ENCODE measurements at places on chromosomes 6 and 20.

- no peak for DNase-seq
Measured at GRCh38 chr6:167442796-167443680, 118.2 kb downstream of the TTLL2 start.

- no peak for DNase-seq
Measured at GRCh38 chr6:21278375-21278745, 315.2 kb upstream of the SOX4 start.

DNA sequence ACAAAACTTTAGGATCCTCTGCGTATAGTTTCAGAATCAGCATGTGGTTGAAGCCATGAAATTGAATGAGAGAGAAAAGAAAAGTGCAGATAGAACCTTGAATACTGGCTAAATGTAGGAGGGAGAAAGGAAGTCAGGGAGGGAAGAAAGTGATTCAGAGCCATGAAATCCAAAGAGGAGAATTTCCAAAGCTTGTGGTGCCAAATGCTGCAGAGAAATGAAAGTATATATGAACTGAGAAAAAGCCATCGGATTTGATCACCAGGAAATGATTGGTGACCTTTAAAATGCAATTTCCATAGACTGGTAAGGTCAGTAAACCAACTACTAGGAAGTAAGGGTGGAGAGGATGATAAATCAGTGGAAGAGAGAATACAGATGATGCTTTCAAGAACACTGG is 142.3 kb downstream of the TFAP2A start:
- no peak for DNase-seq

DNA sequence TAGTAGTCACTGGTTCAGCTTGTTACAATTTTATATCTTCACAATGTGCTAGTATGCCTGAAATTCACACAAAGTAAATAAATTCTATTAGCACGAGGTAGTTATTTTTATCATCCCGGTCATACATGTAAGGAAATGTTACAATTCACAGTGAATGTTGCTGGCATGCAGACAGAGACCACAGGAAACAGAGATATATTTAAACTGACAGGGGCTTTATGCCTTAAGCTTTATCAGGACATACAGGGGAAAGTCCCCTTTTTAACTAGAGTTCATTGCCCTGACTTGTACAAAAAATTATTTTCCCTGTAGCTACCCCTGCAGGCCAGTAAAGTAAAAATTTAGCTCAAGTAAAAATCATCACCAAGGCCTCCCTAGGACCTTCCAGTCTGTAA is 712.0 kb upstream of the NRSN1 start:
- no peak for DNase-seq

- DNase-seq, result no peak
Measured at GRCh38 chr20:13046409-13046808, 37.6 kb downstream of the SPTLC3 start.

DNA sequence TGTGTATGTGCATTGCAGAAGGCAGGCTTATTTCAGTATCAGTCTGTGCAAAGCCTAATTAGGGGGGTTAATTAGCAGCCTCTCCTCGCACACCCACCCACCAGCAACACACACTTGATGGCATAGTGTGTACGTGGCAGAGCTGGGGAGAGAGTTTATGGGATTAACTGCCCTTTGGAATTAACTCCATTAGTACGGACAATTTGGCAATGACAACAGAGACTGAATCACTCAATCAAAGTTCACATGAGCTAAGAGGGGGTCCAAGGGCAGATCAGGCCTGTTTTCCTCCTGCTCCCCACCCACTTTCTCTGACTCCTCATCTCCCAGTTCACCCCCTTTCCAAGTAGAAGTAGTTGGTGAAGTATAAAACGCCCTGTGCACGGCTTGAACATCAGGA is 69.5 kb downstream of the LRFN2 start:
- no peak for DNase-seq

DNA sequence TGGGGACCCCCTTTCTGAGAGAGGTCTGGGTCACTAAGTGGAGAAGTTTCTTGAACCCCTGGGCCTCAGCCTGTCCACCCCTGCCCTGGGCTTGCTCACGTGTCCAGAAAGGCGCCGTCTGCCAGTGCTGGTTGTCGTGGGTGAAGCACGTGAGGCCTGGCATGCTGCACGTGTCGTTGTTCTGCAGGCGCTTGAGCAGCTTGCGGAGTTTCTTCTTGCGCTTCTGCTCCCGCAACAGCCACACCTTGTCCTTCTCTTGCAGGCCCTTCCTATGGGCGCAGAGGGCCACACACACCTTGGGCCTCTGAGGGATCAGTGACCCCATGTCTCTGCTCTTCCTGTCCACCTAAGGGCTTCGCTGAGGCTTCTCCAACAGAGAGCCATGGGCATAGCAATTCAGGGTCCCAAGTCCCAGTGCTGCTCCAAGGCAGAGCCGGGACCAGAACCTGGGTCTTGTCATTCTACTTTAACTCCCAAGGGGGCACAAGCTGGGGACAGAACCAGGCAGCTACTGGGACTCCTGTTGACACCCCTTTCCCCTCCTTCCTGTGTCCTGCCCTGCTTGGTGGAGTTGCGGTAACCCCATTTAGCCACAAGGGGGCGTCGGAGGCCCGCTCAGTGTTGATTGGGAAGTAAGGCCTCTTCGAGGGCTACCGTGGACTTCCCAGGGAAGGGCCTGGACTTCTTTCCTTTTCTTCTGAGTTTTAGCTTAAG is 121.8 kb downstream of the SULF2 start:
- DNase-seq, result peak; percentile 58

DNA sequence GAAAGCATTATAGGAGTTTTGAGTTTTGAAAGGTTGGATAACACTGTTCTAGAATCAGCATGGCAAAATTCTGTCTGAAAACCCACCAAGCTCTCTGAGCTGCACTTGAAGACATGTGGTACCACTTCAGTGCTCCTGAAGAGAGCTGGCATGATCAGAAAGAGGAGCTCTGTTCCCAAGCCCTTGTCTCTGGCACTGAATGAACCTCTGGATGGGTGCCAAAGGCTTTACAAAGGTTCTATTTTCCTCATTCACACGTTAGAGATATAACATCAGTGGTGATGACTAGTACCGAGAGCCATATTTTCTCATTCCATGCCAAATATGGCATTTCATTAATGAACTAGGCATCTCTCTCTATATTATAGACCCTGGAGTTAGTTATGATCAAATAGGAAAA is 301.8 kb upstream of the ID4 start:
- no peak for DNase-seq

DNA sequence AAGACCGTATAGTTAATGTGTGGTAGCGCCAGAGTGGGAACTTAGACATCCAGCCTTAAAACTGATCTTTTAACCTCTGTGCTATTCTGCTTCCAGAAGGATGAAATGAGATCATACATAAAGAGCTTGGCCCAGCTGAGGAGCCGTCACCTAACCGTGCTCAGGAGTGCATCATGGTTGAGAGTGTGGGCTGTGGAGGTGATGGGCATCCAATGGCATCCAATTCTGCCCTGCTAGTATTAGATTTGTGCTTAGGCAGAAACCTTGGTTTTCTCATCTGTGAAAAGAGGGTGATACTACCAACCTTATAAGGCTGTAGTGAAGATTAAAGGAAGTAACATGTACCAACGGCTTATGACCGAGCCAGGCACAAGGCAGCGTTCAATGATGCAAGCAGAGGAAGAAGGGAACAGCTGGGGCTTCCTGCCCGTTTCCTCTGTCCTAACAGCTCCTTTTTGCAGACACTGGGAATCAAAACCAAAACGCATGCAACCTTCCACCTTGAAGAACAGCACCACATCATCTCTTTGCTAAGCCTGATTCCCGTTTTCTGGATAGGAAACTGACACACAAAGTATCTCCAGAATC is 1.3 kb downstream of the SLC22A16 start:
- no peak for DNase-seq

- no peak for DNase-seq
Measured at GRCh38 chr6:6393069-6393529, 72.6 kb upstream of the F13A1 start.

GRCh38 chr6:37487591-37488380 is 11.9 kb downstream of the CCDC167 start:
- no peak for DNase-seq

- DNase-seq, result no peak
Measured at GRCh38 chr20:56788041-56788670, 159.1 kb downstream of the TFAP2C start.

DNA sequence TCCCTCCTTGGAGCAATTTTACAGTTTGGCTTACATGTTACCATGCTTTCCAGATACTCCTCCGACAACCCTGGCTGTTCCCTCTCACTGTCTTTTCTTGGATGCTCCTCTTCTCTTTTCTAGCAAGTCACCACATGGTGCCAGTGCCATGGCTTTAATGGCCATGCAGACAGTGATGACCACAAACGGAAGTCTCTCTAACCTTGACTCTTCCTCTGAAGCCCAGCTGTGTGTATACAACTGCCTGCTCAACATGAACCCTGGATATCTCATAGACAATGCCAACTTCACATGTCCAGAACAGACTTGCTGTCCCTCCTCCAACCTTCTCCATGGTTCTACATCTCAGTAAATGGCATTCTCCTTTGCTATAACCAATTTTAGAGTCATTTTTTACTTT is 49.8 kb upstream of the NEDD9 start:
- DNase-seq, result no peak
